GDM1 (cell line): ENCODE measurements at places on chromosomes 1 and 21.

- no peak for DNase-seq
Measured at GRCh38 chr1:40824591-40825434, 37.4 kb downstream of the CITED4 start.

- no peak for DNase-seq
Measured at GRCh38 chr1:96416701-96417444, 304.7 kb upstream of the PTBP2 start.

DNA sequence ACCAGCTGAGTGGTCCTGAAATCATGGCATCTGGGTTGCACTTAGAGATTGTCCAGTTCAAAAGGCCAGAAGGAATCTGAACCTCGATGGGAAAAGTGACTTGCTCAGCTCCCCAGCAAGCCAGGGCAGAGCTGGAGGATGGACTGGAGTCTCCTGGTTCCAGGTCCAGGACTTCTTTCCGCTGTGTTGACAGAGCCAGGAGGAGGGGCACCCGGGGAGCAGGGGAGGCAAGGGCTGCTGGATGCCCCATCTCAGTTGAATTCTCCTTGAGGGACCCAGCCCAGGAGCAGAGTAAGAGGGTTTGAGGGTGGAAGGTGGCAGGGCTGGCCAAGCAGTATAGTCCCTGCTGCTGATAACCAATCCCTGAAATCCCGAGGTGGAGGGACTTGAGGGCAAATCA, 2.4 kb upstream of the ALPL start:
- DNase-seq, result no peak

DNA sequence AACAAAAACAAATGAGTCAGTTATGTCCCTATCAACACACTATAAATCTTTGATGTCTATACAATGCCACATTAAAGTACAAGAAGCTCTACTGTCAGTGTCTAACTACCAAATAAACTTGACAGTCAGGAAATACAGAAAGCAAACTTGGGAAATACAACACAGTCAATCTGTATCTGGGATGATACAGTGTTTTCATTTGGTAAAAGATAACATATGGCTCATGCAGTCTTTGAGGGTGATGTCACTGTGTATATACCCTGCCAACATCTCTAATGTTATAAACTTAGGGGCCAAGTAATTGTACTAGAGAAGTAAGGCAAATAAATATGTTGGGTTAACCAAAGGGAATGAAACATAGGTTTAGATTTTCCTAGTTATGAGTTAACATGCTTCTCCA, 552.5 kb upstream of the ADAMTS5 start:
- no peak for DNase-seq

DNA sequence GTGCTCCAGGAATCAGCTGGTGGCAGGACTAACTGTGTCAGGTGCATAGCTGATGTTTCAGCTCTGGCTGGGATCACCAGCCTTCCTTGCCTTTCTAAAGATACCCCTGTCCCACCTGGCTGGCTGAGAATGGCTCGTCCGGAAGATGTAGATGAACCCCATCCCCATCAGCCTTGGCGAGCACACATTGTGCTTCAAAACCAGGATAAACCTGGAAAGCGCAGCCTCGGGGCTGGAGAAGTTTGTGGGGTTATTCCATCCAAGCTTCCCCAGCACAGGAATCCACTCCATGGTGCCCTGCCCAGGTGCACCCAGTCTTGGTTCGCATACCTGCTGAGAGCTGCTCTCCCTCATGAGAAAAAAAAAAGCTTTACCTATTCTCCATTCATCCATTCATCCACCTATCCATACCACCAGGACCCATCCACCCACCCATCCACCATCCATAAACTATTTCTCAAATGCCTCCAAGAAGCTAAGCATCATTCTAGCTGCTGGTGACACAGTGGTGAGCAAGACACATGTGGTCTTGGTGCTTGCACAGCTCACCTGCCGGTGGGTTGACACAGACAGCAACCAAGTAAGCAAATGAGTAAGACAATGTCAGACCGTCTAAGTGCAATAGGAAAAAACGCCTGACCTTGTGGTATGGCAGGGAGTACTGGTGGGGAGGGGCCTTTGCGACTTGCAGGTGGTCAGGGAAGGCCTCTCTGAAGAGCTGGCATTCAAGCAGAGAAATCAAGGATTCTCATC, 94.0 kb downstream of the DMRTB1 start:
- DNase-seq, result no peak

DNA sequence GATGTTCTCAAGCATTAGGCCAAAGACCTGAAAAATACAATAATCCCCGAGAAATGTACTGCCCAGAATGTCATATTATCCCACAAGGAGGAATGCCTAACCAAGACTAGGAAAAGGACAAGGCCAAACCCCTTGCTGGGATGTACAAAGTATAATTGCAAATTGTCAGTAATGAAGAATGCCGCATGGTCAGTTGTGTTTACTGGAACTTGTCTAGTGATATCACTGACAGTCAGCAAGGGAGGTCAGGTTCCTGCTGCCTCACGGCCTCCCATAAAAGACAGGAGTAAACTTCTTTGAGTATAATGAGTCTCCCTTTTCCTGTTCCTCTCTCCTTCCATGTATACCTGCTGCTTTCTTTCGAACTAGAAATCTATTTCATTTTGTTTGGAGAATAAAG, 222.8 kb downstream of the RHOU start:
- DNase-seq, result no peak

GRCh38 chr1:74505928-74506710, 6.3 kb downstream of the LRRC53 start:
- DNase-seq, result no peak

DNA sequence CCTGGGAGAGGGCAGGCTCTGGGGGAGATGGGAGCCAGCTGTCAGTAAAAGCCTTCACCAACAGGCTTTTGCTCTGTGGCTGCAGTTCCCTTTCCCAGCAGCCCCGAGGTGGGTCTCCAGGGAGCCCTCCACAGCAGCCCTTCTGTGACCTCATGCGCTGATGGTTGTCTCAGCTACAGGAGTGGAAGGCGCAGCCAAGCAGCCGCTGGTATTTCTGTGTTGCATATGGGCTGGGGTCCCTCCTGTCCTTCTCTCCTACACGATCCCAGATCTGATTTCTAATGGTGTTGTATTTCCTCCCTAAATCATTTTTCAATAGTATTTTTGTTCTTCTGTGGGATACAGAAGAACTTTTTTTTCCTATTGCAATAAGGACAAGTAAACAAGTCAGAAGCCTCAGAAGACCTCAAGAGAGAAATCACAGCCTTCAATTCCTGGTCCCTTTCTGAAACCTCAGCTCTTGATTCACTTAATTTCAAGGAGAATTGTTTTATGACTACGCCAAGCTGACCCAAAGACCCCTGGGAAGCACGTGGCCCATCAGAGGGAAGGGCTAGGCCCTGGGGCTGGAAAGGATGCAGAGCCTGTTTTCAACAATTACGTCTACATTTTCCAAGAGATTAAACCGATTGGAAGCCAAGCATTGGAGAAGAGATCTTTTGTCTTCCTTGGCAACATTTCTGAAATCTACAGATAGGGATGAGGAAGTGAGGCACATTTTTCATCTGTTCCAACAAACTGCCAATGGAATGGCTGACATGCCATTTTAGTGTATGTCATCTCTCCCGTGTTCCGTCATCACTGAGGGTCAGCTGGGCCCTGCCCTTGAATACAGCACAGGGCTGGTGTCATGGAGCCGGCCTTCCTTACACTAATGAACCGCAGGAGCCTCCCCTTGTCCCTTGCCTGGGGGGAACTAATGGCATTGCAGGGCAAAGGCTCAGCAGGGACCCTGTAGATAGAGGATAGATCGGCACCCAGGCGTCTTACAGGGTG, 42.0 kb upstream of the SCCPDH start:
- DNase-seq, result no peak

- no peak for DNase-seq
Measured at GRCh38 chr1:239858529-239858928, 233.2 kb upstream of the FMN2 start.

- no peak for DNase-seq
Measured at GRCh38 chr1:197448121-197448779, 180.2 kb downstream of the CRB1 start.

DNA sequence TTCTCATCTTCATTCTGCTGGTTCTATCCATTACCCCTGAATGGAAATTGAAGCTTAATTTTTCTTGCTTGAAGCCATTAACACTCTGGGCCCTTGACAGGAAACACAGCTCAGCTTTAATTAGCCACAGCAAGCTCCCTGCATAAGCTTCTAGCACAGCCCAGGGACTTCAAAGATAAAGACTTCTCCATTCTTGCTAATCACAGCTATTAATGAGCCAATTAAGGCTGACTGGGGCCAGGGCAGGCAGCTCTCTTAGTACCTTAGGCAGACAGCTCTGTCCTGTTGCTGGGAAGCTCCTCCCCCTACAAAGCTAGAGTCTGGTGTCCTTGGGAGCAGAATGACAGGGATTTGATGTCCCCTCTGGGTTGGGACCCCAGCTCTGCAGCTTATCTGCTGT, 27.9 kb upstream of the TRABD2B start:
- DNase-seq, result no peak

GRCh38 chr21:35090403-35090802, 41.3 kb upstream of the RUNX1 start:
- no peak for DNase-seq

GRCh38 chr1:44673675-44674112, 587 bp downstream of the TMEM53 start:
- DNase-seq, result no peak

- DNase-seq, result peak; percentile 70
Measured at GRCh38 chr1:45583666-45584350, at the start of gene NASP. NASP (plus strand) TSS chr1:45584041; CDS start chr1:45584147, 106 bp downstream.

DNA sequence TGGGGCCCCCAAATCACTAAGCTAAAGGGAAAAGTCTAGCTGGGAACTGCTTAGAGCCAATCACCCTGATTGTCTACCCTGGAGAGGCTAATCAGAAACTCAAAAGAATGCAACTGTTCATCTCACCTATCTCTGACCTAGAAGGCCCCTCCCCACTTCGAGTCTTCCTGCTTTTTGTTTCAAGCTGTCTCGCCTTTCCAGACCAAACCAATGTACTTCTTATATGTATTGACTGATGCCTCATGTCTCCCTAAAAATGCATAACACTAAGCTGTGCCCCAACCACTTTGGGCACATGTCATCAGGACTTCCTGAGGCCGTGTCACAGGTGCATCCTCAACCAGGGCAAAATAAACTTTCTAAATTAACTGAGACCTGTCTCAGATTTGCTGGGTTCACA, 209.5 kb downstream of the APP start:
- no peak for DNase-seq

- no peak for DNase-seq
Measured at GRCh38 chr1:213419401-213420030, 368.5 kb downstream of the RPS6KC1 start.

DNA sequence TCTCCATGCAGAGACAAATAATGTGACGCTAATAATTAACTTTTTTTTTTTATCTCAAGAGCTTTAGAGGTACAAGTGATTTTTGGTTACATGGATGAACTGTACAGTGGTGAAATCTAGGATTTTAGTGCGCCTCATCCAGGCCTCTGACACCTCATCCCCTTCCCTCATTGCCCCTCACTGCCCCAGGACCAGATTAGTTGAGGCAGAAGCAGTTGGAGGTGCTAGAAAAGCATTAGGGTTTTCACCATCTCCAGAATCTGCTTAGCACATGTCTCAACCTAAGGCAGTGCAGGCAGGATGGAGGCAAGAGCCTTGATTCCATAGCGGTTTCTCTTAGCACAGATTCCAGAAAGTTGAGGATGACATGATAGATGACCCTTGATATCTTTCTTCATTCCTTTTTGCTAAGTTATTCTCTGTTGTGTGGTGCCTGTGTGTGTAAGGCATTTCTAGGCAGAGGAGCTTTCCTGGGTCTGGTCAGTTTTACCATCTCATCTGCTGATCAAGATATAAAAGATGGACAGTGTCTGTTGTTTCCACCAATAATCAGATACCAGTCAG, 16.3 kb upstream of the IL10 start:
- DNase-seq, result no peak

- no peak for DNase-seq
Measured at GRCh38 chr1:228376262-228376628, 30.4 kb downstream of the TRIM11 start.

DNA sequence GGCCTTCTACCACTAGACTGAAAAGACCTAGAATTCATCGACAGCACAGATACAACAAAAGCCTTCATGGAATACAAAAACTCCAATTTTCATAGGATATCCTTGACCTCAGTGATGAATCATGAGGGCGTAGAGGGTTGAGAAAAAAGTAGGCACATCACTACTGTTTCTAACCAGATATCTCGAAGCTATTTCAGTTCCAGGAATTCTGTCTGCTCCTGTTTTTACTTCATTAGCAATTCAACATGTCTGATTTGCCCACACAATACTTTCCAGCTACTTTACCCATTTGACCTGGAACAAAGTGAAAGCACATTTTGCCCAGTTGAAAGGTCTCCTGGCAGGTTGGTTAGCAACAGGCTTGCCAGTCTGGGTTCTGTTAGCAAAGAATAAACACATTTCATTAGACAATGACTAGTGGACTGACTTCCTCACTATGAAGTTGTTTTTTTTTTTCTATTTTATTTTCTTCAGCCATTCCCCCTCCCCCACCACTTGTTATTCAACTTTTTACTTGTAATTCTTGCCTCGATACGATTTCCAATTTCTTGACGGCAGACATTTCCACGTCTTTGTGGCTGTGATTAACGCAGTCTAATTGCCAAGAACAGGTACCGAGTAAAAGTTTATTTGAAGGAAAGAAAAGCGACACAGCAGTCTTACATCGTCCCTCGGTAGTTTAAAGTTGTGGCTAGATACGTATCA, 4.0 kb upstream of the ZBTB18 start:
- no peak for DNase-seq

DNA sequence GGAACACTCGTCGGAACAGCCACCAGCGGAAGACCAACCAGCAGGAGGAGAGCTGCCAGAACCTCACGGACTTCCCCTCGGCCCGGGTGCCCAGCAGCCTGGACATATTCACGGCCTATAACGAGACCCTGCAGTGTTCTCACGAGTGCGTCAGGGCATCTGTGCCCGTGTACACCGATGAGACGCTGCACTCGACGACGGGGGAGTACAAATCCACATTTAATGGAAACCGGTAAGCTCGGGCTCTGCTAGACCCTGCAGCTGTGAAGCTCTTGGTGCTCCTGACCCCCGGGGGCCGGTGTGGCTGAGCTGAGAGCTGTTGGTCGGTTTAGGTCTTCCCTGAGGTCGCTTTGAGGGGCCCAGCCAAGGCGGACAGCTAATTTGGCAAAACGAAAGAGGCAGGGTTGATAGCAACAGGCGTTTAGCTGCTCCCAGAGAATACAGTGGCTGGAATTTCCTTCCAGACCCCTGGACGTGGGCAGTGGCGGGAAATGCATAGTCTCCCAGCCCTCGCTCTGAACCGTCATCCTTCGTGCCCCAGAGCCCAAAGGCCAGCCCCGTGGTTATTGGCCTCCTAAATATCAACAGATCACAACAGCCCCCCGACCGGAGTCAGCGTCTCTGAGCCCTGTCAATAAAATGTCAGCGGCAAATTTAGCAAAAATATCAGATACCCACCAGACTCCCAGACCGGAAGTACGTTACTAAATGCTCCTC, 118.0 kb downstream of the AJAP1 start:
- DNase-seq, result no peak
